ENCODE measurements at places on chromosomes 1 and 21. TPM values are rescaled to one million over a fixed set of nuclear protein-coding genes. Genes with fewer than 3 reads are reported as not detected.

Gene ATP6V1G3
- not detected for total RNA-seq

DNA sequence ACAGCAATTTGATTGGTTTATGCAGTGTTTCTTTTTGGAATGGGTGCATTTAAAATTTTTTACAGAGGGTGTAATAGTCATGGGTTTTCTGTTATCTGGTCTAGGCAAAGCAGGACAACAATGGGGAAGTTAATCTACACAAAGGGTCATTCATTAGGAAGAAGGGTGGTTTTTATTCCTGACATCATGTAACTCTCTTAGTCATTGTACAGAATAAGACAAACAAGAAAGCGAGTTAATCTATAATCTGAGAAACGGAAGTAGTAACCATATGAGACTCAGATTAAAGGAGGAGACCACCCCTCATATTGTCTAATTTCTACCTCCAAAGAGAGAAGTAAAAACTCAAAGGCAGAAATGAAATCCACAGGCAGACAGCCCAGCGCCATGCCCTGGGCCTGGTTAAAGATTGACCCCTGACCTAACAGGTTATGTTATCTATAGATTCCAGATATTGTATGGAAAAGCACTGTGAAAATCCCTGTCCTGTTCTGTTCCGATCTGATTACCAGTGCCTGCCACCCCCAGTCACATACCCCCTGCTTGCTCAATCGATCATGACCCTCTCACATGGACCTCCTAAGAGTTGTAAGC lies 10.5 kb upstream of the IFI6 start:
- no peaks in the 10 kb centered on the region for H3K36me3 ChIP-seq
- H3K4me1 ChIP-seq = no peaks in the 10 kb centered on the region
- H3K4me3 ChIP-seq = no peak overlapping the region
- no peak for DNase-seq
- H3K27ac ChIP-seq = no peak overlapping the region
- H3K27me3 ChIP-seq = no peaks in the 10 kb centered on the region

DNA sequence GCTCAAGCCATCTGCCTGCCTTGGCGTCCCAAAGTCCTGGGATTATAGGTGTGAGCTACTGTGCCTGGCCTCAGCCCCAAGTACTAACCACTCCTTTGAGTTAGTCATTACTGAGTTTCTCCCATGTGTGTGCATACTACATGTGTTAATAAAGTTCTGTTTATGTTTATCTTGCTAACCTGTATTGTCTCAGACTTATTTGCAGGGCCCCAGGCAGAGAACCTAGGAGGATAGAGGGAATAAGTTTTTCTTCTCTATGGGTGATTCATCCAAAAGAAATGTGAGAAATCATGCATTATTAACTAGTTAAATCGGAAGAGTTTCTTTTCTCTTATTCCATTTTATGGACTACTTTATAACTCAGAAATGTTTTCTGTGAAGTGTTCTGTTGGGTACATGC lies 203.9 kb upstream of the CACYBP start:
- no peaks in the 10 kb centered on the region for H3K36me3 ChIP-seq
- H3K27ac ChIP-seq = no peak overlapping the region
- H3K4me3 ChIP-seq = no peak overlapping the region
- DNase-seq = no peak

Gene CD1B
- total RNA-seq = 456 TPM

GRCh38 chr1:89503690-89504089 lies 20.9 kb upstream of the LRRC8B start:
- no peaks in the 10 kb centered on the region for H3K27me3 ChIP-seq
- H3K27ac ChIP-seq = no peak overlapping the region
- H3K4me1 ChIP-seq = no peaks in the 10 kb centered on the region
- no peak overlapping the region for H3K4me3 ChIP-seq

DNA sequence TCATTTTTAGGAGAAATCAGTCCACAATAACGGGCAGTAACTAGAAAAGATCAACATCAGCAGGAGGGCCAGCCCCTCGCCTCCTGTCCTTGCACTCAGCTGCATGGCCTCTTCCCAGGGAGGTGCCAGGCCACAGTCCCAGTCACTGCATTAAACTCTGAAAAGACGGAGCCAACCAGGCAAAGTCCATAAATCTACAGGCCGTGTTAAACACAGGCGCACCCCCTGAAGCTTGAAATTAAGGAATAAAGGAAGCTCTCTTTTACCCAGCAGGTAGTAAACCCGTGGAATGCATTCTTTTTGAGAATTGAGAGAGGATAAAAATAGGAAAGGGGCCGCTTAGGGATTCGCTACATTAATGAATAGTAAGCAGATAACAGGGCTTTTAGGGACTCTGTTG lies 18.4 kb downstream of the H6PD start:
- H3K4me3 ChIP-seq = no peak overlapping the region
- DNase-seq = no peak
- H3K36me3 ChIP-seq = peaks cover 27% of the 10 kb centered on the region

GRCh38 chr1:4307468-4307845 lies 347.0 kb upstream of the AJAP1 start:
- no peak overlapping the region for H3K27ac ChIP-seq
- no peaks in the 10 kb centered on the region for H3K36me3 ChIP-seq
- H3K4me3 ChIP-seq = no peak overlapping the region
- no peak for DNase-seq
- no peaks in the 10 kb centered on the region for H3K4me1 ChIP-seq

DNA sequence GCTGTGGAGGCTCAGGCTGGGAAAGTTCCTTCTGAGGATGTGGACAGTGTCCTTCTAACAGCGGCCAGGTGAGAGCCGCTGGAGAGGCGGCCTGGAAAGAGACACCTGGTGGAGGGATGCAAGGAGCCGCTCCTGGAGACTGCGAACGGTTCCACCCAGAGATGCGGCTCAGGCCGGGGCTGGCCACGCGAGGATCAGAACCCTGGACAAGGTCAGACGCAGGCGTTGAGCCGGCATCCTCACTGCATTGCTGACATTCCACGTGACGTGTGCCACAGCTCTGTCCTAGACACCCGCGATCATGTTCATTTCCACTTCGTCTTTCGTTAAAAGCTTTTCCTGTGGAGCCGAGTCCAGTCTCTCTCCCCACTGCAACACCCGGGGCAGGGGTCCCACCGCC lies 28.8 kb downstream of the CFAP74 start:
- no peak overlapping the region for H3K27ac ChIP-seq
- no peak overlapping the region for H3K4me3 ChIP-seq

Gene SPOCD1
- total RNA-seq = 2.5 TPM

Gene NKAIN1
- 0.19 TPM for total RNA-seq

GRCh38 chr1:184945029-184945428 lies 29.3 kb downstream of the NIBAN1 start:
- no peaks in the 10 kb centered on the region for H3K27me3 ChIP-seq
- DNase-seq = peak; percentile 25
- no peaks in the 10 kb centered on the region for H3K36me3 ChIP-seq
- peak overlapping the region; percentile 28 for H3K27ac ChIP-seq
- H3K4me3 ChIP-seq = no peak overlapping the region

Gene GPR25
- 0.05 TPM for total RNA-seq

Gene GIPC2
- total RNA-seq = 0.28 TPM

- H3K27ac ChIP-seq = peak overlapping the region; percentile 84
- DNase-seq = peak; percentile 42
- peaks cover 87% of the 10 kb centered on the region for H3K4me1 ChIP-seq
Measured at GRCh38 chr1:26318338-26319064, 743 bp downstream of the CD52 start.

Gene ACTN2
- total RNA-seq = 0.38 TPM

DNA sequence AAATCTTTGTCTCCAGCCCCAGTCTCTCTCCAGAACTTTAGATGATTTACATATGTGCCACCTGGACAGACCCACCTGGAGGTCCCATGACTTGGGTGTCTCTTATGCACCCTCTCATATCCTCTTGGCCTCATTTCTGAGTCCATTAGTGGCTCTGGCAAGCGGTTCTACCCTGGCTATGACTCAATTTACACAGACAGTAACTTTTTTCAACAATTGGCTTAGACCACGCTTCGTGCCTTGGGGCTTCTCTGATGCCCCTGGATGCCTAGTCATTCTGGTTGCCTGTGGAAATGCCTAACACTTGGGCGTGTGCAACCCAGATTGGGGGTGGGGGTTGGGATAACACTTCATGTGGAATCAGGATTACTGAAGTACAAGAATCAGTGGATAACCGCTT lies 57.1 kb upstream of the GADD45A start:
- no peaks in the 10 kb centered on the region for H3K36me3 ChIP-seq
- no peaks in the 10 kb centered on the region for H3K27me3 ChIP-seq
- no peak for DNase-seq
- H3K4me3 ChIP-seq = no peak overlapping the region
- no peak overlapping the region for H3K27ac ChIP-seq

GRCh38 chr1:235625831-235626230 lies 23.8 kb downstream of the GNG4 start:
- no peak overlapping the region for H3K27ac ChIP-seq
- H3K36me3 ChIP-seq = no peaks in the 10 kb centered on the region
- DNase-seq = no peak

Gene USH2A
- 0.09 TPM for total RNA-seq

DNA sequence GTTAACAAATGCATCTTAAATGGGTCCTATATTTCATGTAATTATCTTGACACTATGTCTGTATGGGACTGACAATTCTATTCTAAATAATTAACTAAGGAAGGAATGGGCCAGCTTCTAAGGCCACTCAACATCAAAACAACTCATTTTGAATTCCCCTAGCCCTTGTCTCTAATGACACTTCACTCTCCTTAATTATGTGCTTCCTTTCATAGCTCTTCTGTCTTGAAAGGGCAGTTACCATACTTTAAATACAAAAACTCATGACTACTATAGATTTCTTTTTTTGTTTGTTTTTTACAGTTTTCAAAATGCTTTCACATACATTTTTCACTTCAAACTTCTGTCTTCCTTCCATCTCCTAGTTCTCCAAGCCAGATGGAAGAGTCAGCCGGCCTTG lies 126.1 kb upstream of the CHODL start:
- no peak overlapping the region for H3K27ac ChIP-seq
- no peaks in the 10 kb centered on the region for H3K4me1 ChIP-seq
- H3K27me3 ChIP-seq = no peaks in the 10 kb centered on the region
- no peak overlapping the region for H3K4me3 ChIP-seq

All from thymus (tissue), 14 donors.